ENCODE measurements at places on chromosomes 3 and 15.

- no peak for DNase-seq
These were observed 783.6 kb downstream of the PDCD6IP start for GRCh38 chr3:34582055-34582454.

DNA sequence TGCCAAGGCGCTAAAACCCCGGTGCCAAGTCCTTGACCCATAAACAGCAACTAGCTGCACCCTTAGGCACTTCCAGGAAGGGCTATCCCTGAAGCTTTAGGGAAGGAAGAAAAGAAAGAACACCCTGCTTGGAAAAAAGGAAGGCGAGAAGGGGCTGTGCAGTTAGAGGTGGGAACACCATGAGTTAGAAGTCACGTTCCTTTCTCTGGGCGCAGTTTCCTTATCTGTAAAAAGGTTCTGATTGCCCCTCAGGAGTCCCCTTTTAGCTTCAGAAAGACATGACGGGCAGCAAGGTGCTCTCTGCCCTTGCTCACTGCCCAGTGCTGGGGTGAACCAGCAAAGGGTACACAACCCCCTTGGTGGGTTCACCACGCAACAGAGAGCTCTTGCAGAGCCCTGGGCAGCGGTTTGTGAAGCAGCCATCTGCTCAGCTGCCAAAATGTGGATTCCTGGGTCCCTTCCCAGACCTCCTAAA, 798 bp downstream of the GCHFR start:
- DNase-seq: no peak

GRCh38 chr3:174285242-174285864, 573.8 kb upstream of the NAALADL2 start:
- no peak for DNase-seq

- no peak for DNase-seq
These were observed 138.8 kb upstream of the HACD2 start for GRCh38 chr3:123723522-123724168.

- DNase-seq: no peak
These were observed 75.4 kb downstream of the CMTM8 start for GRCh38 chr3:32313723-32314473.

DNA sequence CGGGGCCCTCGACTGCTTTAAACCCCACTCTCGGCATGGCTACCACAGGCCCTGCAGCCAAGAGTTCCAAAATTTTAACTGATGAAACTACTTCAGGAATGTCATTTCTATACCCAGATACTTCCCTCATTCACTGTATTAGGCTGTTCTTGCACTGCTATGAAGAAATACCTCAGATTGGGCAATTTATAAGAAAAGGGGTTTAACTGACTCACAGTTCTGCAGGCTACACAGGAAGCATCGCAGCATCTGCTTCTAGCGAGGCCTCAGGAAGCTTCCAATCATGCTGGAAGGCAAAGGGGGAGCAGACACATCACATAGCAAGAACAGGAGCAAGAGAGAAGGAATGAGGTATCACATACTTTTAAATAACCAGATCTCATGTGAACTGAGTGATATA, 21.6 kb upstream of the ALCAM start:
- DNase-seq: no peak

GRCh38 chr3:53089511-53089910, 40.7 kb downstream of the RFT1 start:
- DNase-seq: no peak

Measured in tibial artery (tissue), 4 donors.